Left lobe of liver (tissue), 2 donors: ENCODE measurements at places on chromosomes 2 and 18. TPM values are rescaled to one million over a fixed set of nuclear protein-coding genes. Genes with fewer than 3 reads are reported as not detected.

GRCh38 chr18:48922801-48923730 lies 27.7 kb downstream of the SMAD7 start:
- DNase-seq: no peak

GRCh38 chr2:146123714-146124113 lies 1603.8 kb upstream of the ZEB2 start:
- no peak for DNase-seq

- DNase-seq: no peak
Measured at GRCh38 chr2:49812730-49813129, 658.4 kb upstream of the FSHR start.

GRCh38 chr18:2169656-2170055 lies 401.6 kb downstream of the METTL4 start:
- no peak for DNase-seq

DNA sequence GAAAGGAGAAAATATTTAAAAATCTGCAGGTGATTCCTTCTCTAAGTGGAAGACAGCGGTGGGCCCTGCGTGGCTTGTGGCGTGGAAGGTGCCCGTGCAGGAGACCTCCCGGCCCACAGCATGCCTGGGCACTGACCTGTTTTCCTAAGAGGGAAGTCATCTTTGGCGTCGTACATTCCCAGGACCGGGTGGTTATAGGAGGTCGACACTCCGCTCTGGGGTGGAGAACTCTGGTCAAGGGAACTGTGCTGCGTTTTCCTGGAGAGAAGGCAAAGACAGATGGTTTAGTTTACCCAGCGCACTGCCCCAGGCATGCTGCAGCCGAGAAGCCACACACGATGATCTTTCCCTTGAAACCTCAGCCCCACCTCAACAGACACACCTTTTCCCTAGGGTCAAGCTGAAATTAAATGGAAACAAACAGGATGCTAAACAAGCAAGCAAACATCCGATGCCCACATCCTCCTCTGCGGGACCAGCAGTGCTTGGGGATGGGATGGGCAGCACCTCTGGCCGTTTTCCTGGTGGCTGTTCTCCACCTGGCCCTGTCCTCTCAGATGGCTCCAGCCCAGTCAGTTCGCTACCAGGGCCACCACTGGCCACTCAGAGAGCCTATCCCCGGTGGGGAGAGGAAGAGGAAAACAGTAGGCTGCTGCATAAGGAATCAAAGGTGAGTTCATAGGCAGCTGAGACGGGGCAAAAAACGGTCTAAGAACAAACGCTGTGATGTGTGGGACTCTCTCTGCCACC lies 244.1 kb downstream of the HDAC4 start:
- DNase-seq: peak; percentile 41

GRCh38 chr2:134098321-134098720 lies 155.6 kb upstream of the MGAT5 start:
- no peak for DNase-seq

- DNase-seq: no peak
Measured at GRCh38 chr2:10897956-10898355, 13.8 kb upstream of the KCNF1 start.

DNA sequence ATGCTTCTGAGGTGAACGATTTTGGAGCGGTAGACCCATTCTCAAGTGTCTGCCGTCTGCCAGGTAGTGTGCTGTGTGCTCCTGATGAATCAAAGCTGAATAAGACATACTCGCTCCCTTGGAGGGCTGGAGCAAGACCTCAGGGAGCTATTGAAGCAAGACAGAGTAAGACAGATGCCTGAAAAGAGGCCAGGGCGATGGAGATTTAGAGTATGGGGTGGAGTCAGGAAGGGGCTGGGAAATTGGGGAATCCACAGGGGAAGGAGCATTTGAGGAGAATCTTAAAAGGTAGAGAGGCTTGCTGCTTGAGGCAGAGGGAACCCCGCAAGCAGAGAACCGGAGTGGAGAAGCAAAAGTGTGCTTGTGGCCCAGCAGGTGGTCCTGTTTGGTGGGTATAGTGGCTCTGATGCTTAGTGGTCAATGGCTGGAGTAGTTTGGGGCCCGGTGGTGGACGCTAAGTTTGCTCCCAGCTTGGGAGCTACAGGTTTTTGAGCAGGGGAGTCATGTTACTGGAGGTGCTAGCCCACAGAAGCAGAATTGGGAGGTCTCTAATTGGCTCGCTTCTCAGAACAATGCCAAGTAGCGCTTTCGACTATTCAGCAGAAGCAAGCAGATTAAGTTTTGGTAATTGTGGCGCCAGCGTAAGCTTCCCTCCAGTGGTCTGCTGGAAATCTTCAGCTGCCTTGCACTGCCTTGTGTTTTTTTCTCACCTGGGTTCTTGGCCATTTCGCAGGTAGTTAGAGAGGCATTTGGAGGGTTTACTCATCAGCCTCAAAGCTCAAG lies 2.0 kb downstream of the CNNM4 start:
- no peak for DNase-seq

UPP2 gene
- total RNA-seq: 0.91 TPM

RGPD3 gene
- total RNA-seq: 0.13 TPM

IGFBP5 gene
- 55.4 TPM for total RNA-seq

GPAT2 gene
- 1.3 TPM for total RNA-seq
